ENCODE measurements at places on chromosomes 5 and 9.

DNA sequence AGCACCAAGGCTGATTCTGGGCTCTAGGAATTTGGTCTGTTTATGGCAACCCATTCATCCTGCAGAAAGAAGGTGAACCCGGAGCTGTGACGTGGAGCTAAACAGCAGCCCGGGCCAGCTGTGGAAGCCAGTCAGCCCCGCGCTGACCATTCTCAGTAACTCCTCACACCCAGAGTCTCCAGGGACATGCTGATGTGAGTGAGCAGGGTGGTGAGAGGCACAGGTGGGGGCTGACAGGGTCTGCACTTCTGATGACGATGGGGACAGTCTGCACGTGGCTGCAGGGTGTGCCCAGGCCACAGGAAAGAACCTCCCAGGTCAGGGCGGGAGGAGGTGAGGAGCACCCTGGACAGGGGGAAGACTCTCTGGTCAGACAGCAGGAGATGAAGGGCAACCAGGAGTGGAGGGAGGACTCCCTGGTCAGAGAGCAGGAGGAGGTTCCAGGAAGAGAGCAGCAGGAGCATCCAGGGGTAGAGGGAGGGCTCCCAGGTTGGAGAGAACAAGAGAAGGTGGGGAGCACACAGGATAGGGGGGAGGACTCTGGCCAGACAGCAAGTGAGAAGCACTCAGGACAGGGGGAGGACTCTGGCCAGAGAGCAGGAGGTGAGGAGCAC, 26.1 kb upstream of the SLC6A3 start:
- no peak for DNase-seq

GRCh38 chr5:127994087-127994660, 89.4 kb upstream of the SLC12A2 start:
- DNase-seq = no peak

- DNase-seq = no peak
Measured at GRCh38 chr9:134294153-134295071, 31.8 kb upstream of the RXRA start.

DNA sequence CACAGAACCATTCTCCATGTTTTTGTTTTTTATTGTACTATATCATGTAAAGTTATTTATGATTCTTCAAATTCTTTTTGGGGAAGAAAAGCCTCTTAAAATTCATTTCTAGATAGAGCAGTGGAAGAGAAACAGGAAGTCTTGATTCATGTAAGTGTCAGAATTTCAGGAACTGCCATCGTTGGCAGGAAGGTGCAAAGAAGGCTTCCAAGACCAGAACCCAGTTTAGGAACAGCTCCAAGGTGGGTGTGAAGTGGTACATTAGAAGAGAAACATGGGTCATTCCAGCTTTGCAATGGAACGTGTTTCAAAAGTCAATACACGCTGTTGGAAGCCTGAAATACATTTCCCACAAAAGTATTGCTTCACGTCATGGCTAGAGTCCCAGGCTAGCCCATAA, 14.8 kb downstream of the SAXO1 start:
- no peak for DNase-seq

DNA sequence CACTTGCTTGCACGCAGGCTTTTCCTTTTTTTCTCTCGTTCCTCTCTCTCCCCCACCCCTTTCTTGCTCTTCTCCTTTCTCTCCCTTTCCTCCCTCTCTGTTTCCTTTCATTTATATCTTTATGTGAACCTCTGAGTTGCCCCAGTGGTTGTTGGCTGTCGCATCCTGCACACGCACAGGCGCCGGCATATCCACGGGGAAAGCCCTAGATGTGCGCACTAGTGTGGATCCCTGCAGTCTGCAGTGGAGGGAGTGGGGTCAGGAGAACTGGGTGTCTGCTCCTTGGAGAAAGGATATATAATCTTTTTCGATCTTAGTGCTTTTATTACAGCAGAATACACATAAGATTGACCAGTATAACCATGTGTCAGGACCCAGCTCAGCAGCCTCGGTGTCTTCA, 223.5 kb downstream of the FANCC start:
- DNase-seq = no peak

- no peak for DNase-seq
Measured at GRCh38 chr5:14501353-14502293, 80.0 kb upstream of the OTULINL start.

DNA sequence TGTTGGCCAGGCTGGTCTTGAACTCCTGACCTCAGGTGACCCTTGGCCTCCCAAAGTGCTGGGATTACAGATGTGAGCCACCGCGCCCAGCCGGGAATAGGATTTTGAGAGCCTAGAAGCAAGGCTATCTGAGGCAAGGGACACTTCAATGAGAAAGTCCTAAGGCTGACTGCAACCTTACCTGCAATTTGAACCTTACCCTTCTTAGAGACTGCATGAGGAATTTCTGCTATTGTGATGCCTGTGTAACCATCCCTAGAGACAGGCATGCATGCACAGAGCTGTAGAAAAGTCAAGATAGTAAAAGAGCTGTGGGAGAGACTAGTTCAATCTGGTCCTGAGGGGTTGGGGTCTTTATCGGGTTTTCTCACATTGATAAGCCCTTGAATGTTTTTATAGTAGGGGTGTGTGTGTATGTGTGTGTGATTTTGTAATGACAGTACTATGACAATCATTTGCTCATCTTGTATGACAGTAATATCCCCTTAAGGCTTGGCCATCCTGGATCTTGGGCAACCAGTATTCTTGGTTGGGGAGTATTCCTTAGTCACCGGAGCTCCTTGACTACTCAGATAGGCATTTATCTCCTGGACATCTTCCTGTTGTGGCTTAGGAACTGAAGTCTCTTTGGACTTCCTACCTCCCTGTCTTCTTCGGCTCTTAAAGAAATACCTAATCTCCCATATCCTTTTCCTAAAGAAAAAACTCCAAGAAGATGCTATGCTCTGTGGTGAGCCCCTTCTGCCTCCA, 11.2 kb downstream of the DNAJB5 start:
- no peak for DNase-seq

DNA sequence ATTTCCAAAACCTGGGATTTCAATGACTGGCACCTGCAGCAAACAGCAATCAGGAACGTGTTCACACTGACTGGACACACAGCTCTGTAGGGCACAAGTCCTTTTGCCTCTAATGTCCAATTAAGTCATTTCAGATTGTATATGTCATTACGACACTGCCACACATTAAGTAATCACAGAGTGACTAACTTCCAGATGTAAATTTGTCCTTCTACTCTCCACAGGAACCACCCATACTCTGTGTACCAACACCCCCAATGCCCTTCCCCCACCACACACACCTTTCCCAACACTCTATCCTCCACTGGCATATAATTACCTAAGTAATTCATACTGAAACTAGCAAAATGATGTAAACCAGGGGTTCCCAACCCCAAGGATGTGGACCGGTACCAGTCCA, 30.5 kb downstream of the LARS1 start:
- no peak for DNase-seq

DNA sequence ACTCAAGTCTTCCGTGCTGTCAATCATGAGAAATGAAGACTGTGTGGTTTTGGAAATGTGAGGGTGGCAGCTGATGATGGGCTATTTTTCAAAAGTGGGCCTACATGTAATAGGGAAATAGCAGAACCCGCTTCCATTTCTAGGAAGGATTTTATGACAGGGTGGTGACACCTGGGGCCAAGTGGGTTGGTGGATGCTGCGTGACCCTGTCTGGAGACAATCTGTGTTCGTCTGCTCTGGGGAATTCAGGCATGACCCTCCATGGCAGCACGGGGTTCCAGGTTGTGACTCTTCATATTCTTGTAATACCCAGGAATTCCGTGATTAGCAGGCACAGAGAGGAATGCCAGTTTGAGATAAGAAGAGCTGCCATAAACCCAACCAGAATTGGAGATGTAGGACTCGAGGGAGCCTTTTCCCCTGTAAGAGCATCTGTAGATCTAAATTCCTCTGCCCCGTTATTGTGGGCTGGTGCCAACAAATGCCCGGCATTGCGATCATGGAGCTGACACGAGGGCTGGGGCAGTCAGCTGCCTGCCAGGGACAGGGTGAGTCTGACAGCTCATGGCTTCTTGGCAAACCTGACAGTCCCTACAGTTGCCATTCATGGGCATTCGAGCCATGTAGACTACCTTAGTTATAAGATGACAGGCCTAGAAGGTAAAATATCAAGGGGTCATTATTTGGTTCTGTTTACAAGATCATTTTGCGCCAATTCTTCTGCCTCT, 279.7 kb downstream of the GADD45G start:
- DNase-seq = no peak

DNA sequence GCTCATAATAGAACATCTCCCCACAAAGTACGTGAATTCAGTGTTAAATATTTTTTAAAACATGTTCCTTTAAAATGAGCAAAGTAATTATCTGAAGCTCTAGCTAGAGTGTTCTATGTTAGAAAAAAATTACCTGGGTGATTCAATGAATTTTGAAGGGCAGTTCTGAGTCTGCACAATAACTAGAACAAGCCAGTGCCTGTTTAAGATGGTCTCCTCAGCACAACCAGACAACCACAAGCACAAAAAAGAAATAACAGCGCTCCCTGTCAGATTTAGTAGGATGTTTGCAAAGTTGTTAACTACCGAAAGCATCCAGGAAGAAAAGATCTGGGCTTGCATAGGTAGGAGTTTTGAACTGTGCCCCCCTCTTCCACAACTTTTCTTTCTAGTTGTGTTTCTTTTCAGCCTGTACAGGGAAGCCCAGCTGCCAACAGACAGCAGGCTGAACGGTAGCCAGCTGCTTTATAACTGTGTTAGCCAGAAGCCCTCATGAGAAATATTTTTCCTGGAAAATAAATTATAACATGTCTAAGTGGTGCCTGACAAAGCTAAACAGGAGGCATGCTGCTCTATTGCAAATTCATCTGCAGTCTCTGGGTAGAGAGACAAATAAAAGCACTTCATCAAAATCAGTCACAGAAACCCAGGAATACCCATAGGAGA, 1026.9 kb downstream of the MAT2B start:
- DNase-seq = no peak

GRCh38 chr5:32794086-32794485, 83.0 kb downstream of the NPR3 start:
- no peak for DNase-seq

DNA sequence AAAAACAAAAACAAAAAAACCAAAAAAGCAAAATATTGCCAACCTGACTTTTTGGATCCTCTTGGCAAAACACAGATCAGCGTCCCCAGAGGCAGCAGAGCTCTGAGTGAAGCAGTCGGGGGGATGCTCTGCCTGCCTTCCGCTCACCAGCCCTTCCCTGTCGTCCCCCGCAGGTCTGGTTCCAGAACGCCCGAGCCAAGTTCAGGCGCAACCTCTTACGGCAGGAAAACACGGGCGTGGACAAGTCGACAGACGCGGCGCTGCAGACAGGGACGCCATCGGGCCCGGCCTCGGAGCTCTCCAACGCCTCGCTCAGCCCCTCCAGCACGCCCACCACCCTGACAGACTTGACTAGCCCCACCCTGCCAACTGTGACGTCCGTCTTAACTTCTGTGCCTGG, 20.7 kb downstream of the LHX2 start:
- no peak for DNase-seq

DNA sequence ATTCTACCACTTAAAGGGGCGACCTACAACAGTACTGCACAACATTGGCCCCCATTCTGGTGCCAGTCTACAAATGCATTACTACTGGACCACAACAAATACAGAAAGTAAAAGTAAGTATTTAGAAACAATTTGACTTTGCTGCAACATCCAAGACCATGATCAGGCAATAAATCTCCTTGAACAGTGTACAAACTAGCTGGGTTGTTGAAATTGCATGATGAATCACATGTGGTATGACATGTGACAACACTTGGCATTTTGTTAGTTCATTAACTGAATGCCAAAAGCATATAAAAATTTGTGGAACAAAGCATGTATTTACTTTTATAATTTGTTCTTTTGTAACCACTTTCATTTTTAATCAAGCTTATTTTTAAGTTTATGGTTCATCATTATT, 270.5 kb downstream of the NFIB start:
- no peak for DNase-seq

DNA sequence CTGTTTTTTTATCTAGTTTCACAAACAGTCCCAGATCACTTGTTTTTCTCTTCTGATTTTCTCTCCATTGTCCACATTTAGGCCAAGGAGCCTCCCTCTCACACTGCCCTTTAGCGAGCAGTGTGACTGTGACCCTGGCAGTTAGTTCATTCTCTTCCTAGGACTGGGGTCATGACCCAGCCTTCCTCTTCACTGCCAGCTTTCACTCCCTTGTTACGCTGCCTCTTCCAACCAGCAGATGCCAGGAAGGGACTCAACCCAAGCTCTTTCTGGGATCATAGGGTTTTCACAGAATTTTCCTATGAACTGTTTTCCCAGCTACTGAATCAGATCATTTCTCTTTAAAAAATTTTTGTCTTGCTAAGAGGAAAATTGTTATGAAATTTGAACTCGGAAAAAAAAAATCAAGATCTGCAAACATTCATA, 70.9 kb downstream of the LMNB1 start:
- no peak for DNase-seq

- DNase-seq = no peak
Measured at GRCh38 chr5:66285343-66285922, 141.3 kb downstream of the SREK1 start.

GRCh38 chr5:42591015-42591414, 165.6 kb upstream of the CCDC152 start:
- no peak for DNase-seq

DNA sequence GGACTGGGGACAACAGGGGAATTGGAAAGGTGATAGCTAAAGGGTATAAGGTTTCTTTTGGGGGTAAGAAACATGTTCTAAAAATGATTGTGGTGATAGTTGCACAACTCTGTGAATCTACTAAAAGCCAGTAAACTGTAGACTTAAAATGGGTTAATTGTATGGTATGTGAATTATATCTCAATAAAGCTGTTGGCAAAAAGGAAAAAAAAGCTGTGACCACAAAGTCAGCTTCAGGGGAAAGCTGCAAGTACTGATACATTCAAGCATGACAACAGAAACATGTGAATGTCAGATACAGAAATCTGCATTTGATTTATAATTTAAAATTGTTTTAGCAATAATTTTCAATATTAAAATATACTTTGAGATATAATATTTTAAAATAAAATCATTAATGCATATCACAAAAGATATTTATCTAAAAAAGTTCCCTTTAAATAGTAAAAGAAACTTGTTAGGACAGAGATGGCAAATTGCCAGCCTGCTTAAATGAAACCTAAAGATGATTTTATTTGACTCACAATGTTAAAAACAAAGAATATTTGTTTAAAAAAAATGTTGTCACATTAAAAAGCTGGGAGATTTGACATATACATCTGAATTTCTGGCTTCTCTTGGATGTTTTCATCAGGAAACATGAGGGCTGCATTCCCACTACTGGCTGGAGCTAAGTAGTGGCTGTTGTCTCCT, 66.0 kb downstream of the TBCA start:
- no peak for DNase-seq

DNA sequence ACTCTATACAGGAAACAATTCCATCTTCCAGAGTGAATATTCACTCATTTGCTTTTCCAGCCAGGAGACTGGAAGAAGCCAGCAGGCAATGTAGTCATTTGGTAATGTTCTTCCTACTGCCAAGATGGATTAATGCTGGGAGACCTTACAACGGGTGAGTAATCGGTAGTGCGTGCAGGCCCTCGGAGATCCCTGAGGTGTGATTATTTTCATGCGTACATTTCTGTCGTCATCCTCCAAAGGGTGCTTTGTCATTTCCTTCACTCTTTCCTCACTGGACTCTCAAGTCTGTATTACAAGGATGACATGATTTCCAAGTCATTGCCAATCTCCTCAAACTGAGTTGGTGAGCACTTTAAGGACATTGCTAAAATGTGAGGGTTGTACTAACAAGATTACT, 263.5 kb downstream of the CWC27 start:
- DNase-seq = no peak

GRCh38 chr9:20606652-20607051, 15.6 kb downstream of the MLLT3 start:
- DNase-seq = no peak
